ENCODE measurements at places on chromosomes 1 and 21.

DNA sequence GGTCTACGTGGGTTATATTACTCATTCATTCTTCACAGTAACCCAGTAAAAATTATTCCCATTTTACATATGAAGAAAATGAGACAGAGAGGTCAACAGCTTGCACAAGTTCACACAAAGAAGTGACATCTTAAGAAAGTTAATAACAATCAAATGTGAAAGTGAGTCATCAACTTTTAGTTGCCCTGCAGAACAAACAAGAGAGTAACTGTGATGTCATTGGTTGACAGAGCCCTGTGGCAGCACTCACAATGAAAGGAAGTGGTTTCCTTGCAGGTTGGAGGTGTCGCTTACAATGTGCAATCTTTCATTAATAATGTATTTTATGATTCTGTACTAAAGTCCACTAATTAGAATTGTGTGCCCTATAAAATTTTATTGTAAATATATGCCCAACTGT, 369.6 kb downstream of the RYR2 start:
- DNase-seq, result no peak

GRCh38 chr21:45386728-45387371, 18.1 kb upstream of the COL18A1 start:
- DNase-seq, result no peak

DNA sequence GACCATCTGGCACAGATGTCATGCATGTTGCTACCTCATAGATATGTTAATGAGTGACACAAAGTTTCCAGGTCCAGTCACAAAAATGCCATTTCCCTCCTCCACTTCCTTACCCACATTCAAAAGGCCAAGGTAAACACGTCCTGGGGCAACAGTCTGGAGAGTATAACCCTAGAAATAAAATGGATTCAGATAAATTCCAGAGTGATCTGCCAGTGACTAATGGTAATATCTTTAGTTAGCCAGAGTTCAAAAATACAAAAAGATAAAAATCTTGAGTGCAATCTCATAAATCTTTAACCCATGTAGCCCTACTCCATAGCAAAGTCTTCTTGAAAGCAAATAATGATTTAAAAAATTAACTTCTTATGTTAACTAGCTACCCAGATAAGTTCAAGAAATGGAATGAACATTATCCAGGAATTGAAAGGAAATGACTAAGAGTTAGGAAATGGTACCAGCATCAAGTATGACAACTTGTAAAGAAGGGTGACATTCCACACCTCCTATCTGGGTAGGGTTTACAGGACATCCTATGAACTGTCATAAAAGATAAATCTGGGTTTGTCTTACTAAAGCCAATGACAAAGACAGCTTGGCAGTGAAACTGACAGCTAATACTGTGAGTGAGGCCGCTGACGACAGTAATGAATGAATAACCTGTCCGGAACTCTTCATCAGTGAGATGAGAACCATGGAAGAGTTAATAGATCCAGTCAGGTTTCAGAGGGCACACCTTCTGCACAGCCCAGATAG, 18.1 kb downstream of the RGS2 start:
- no peak for DNase-seq

DNA sequence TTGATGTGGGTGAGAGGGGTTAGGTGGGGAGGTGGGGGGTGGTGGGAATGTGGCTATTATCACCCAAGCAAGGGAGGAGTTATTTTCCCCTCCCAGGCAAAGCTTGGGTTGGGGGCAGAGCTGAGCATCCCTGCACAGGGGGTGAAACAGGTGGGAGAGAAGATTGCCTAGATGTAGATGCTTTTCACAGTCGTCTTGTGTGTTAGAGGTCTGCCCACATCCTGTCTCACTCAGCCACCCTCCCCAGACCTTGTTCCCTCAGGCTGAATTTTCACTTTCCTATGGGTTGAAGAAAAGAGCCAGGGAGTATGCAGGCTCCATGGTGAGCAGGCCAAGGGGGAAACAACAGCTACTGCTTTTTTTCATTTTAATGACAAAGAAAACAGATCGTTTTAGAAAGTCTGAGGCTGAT, 223.5 kb downstream of the KIF26B start:
- DNase-seq, result no peak

DNA sequence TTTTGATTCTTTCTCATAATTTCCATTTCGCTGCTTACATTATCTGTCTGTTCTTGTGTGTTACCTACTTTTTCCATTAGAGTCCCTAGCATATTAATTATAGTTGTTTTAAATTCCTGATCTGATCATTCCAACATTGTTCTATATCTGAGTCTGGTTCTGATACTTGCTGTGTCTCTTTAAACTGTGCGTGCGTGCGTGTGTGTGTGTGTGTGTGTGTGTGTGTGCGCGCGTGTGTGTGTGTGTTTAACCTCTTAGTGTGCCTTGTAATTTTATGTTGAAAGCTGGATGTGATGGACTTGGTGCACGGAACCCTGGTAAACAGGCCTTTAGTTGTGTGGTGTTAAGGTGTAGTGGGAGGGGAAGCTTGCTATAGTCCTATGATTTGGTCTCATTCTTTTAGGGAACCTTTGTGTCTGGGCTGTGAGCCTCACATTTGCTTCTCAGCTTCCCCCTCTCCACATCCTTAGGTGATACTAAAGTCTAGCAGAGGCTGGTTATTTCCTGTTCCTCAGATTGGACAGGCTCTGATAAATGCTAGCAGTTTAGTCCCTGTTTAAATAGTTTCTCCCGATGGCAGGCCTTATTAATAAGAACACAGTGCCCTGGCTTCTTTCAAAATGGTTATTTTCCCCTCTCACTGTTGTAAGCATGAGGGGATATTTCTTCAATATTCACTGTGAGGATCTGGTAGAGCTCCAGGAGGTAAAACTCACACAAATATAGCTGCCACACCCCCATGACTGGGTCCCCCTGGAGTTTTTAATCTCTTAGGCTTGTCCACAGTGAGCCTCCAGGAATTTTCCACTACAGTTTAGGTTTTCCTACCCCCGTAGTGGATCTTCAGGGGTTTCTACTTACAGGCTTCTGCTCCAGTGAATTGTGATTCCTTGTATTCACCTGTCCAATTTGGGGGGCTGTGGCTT, 118.3 kb downstream of the GALNT2 start:
- DNase-seq, result peak; percentile 67

GRCh38 chr1:179779645-179780272, 36.7 kb downstream of the FAM163A start:
- peak; percentile 94 for DNase-seq

GRCh38 chr1:178282949-178283367, 189.1 kb downstream of the RASAL2 start:
- DNase-seq, result no peak

GRCh38 chr1:54477153-54477561, 70.9 kb upstream of the ACOT11 start:
- DNase-seq, result no peak

- DNase-seq, result peak; percentile 97
Measured at GRCh38 chr1:16120940-16121410, 34.9 kb downstream of the EPHA2 start.

GRCh38 chr21:42840411-42841155, 38.8 kb downstream of the WDR4 start:
- no peak for DNase-seq

- DNase-seq, result no peak
Measured at GRCh38 chr1:37100310-37100709, 66.0 kb upstream of the GRIK3 start.

DNA sequence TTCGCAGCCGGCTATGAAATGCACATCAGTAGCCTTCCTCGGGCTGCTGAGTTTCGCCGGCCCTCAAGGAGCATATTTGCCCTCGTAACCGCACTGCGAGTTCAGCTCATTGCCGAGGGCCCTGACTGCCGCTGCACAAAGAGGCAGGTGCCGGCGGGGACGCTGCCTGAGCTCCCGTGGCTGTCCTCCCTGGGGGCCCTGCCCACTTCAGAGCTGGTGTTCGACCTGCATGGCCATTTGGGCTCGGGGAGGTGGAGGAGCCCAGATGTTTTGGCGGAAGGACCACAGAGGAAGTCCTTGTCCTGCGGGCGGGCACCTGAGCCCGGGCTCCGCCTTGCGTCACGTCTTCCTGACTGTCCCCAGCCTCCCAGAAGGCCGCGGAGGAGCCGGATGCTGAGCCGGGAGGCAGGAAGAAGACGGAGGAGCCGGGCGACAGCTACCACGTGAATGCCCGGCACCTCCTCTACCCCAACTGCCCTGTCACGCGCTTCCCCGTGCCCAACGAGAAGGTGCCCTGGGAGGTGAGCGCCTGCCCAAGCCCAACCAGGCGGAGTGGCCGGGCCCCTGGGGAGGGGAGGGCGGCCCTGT, 29.9 kb upstream of the LRRC3 start:
- DNase-seq, result no peak

DNA sequence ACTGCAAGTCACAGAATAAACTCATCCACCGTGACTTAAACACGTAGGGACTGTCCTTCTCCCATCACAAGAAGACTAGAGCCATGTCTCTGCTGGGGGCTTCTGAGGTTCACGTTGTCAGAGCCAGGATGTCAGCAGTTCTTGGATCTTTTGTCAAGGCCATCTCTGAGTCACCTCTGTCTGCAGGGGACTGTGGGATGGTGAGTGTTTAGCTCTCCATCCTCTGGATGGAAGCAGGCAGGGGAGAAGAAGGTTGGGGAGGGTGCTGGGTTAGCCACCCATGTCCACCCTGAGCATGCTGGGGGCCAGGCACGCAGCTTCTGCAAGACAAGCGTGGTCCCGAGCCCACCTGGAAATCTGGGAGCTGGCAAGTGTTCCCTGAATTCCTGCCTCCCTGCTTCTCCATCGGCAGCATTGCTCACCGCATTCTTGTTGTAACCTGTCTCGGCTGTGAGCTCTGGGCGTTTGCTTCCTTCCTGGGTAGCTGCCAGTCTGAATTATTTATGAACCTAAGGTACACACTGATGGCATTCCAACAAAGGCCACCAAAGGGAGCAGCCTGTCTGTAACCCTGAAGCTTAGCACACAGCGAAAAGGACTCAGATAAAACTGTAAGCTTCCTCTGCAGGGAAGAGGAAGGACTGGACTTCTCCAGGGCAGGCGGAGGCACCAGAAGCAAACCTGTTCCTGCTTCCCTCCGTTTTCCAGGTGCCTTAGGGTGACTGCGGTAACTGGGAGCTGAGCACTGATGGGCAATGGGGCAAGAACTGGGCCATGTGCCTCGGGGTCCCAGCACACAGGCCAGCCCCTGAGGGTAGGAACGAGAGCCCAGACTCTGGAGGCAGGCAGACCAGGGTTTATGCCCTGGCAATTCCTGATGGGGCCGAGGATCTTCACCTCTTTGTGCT, 88.6 kb downstream of the RIPK4 start:
- DNase-seq, result peak; percentile 69

DNA sequence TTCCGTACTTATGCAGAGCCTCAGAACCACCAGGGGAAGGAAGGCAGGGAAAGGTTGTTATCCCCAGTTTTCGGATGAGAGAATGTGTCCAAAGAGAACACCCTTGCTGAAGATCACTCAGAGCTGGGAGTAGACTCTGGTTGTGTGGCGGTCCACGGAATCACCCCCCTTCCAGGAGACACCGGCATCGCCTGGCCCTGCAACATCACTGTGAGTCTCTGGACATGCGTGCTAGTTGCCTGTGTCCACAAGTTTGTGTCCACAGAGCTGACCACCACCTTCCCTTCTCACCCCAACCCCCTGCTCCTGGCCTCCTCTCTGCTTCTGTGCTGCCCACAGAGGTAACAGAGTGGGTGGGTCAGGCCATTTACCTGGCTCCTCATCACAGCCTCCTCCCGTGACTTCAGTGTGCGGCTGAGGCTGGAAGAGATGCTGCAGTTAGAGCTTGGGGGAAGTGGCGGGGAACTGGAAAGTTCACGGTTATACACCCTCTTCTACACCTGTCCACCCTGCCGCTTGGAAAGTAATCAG, 7.3 kb downstream of the MYBPH start:
- no peak for DNase-seq

- DNase-seq, result no peak
Measured at GRCh38 chr1:54136269-54136896, 16.4 kb downstream of the CDCP2 start.

DNA sequence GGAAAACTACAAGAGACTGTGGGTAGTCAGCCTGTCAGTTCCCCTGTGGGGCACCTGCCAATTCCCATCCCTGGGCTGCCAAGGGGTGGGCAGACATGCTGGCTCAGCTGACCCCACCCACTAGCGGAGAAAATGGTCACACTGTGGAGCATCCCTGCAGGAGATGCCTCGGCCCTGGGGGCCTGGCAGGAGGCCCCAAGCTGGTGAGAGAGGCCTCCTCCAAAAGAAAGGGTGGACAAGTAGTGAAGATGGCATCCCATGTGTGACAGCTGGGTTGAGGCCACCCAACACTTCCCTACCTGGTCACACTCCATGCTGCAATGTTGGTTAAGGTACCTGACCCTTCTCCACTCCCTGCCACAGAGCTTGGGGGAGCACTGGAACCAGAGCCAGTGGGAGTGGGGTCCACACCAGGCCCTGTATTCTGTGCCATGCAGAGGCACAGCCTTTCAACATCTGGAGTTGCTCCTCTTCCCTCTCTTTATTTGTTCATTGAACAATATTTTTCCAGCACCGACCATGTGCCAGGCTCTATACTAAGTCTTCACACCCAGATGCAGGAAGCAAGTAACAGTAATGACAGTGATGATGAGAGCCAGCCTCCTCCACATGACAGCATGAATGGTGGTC, 59.5 kb downstream of the KLHDC7A start:
- DNase-seq, result no peak

DNA sequence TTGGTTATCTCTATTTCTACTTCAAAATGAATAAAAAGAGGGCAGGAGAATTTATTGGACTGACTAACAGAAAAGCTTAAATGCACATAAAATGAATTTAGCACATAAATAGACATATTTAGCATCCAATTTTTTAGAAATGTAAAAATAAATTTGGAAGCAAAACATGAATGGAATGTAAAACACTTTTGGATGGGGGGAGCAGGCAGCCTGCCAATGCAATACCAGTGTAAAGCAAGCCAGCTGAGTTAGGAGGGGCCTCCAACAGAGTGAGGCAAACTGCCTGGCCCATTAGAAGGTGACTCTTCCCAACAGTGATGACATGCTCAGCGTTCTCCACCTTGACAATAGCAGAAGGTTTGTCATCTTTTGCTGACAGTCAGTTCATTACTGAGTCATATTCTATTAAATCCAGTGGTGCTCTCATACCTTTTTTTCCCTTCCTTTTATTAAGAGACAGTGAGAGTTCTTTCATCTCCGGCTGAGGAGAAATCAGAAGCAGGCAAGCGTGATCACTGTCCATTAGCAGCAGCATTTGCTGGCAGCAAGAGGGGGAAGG, 19.5 kb upstream of the EXO1 start:
- DNase-seq, result no peak

DNA sequence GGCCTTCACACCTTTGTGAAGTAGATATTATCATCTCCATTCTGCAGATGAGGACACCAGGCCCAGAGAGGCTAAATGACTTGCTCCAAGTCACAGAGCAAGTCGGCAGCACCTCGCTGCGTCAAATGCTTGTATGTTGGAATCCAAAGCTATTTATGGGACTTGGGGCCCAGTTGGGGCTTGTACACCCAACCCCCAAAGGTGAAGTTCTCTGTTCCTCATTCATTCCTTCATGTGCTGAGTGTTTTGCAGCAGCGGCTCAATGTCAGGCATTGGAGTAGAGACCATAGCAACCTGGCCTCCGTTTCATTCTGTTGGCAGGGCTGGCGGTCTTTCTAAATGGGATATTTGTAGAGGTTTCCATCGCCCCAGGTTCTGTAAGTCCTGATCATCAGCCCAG, 113.4 kb upstream of the SLC25A33 start:
- no peak for DNase-seq

Measured in DMS79 treated with DMSO at 0.1 percent for 48 hours (cell line).